CD4-positive, alpha-beta T cell treated with Interleukin-15 for 1 hour (primary cell): ENCODE measurements at places on chromosomes 1 and 21.
A peak's percentile ranks its signal among the peaks of the same experiment; 100 is the strongest.

DNA sequence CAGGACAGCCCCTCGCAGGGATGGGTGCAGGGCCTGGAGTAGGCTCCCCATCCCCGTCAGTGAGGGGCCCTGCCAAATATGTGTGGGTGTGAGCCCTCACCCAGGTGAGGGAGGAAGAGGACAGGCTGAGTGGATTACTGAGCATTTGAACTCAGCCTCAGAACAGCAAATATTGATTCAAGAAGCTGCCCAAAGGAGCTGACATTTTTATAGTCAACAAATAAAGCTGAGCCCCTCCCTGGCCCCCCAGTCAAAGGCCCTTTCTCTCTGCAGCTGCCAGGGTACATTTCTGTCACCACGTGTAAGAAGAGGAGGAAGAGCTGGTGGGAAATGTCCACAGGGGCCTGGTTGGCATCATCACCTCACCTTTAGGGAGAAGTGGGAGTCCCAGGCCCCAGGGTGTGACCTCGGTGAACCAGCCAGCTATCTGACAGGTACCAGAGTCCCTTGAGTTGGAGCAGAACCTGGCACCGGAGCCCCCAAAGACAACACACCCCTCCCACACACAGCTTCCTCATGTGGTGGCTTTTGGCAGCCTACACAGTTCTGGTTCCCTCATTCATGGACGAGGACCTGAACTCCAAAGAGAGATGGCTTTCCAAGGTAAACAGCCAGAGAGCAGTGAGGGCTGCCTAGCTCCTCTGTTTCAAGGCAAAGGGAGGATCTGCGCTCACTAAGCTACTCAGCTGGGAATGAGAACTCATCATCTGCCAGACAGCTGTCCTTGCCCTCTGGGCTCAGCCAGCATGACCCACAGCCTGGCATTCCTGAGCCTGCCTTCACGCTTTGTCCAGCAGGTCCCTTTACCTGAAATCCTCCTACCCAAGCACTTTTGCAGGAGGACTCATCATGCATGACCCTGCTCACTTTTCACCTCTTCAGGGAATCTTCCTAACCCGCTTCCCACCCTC, 43.0 kb upstream of the TENT5C start:
- no peak for DNase-seq

GRCh38 chr1:228837817-228838716, 102.8 kb downstream of the RHOU start:
- DNase-seq: peak; percentile 30

DNA sequence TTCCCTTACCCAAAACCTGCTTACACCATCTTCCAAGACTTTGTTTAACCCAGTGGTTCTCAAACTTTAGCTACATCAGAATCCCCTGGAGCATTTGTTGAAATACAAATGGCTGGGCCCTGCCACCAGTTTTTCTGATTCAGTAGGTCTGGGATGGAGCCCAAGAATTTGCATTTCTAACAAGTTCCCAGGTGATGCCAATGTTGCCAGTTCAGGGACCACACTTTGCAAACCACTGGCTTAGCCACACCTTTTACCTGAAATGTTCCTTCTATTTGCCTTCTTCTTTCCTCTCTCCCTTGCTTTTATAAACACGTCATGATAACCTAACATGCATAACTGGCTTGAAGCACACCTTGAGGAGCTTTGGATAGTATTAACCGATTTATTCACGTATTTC, 16.1 kb upstream of the FCAMR start:
- DNase-seq: no peak

- no peak for DNase-seq
Observed at GRCh38 chr1:150383631-150384324, 19.8 kb downstream of the RPRD2 start.

- DNase-seq: no peak
Observed at GRCh38 chr21:45318556-45319404, 31.1 kb upstream of the POFUT2 start.

DNA sequence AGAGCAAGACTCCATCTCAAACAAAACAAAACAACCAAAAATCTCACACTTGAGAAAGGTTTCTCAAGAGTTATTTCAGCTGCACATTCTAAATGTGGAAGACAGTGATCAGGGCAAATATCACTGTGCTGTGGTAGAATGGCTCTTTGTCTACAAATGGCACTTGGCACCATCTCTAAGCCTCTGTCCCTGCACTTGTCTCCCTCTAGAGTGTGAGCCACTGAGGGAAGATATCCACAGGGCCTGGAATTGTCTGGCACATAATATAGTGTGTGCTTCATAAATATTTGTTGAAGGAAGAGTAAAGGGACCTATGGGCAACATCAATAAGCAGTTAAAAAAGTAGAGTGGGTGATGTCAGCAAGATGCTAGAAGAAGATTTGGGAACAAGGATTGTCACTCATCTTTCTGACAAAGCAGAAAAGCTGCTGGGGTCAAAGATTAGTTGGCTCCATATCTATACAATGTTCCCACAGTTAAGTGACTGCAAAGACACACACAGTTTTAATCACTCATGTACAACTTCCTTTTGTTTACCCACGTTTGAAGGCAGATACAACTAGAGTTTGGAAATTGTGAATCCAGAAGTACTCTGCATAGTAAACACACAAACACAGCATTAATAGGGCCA, 19.1 kb downstream of the CD101 start:
- DNase-seq: no peak

DNA sequence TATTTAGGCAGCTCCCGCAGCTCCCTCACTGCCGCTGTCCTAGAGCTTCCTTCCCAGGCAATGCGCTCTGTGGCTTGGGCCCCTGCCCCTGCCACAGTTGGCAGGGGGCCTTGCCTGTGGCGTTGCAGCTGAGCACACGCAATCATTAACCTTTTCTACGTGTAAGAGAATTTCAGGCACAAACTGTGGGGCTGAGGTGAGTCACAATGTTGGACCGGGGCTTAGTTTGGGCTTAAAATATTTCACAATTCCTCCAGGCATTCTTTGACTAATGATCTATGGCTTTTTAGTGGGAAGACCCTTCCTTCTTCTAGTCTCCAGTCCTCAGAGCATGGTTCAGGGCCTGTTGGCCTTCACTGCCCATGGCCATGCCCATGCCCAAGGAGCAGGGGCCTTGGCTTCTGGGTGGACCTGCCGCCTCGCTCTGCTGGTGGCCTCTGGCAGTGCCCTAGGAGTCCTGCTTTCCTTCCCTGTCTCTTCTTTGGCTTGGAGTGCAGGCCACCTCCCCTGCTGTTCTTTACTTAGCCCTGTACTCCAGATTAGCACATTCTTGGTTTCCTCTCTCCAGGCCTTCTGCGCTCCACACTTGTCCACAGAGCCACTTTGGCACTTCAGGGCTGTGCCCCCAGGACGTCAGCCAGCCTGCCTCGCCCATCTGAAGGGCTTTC, 39.2 kb downstream of the MAPKAPK2 start:
- DNase-seq: no peak

DNA sequence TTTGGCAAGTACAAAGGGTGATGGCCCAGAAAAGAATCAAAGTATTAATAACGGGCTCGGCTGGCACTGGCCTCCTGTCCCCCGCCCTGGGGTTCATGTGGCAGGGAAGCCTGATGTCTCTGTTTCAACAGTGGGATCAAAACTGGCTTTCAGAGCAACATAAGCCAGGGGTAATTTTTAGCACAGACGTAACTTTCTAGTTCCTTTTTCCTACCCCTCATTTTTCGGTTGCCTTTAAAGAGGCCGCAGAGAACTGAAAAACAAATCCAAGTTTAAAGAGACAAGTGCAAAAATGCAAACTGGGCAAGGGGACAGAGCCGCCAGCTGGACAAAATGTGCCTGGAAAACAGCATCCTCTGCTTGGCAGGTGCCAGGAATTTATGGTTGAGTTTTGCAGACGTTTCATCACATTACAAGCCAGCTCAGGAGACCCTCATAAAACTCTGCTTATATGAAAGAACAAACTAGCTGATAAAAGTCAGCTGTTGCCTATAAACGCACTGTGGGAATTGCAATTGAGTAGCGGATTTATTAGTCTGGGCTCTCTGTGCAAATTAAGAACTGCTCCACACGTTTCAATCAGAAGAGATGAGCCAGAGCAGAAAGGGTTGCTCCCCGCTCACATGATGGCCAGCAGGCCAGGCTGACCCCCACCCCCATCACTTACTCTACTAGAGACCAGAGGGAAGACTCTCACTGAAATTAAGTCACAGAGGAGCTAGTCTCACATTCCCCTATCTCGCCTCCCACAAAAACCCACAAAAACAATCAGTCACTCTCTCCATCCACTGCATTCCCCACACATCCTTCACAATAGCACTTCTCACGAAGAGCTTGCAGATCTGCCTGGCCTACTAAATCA, 15.8 kb upstream of the CDCA8 start:
- DNase-seq: no peak

GRCh38 chr1:4083231-4084047, 183.4 kb upstream of the C1orf174 start:
- no peak for DNase-seq

- DNase-seq: no peak
Observed at GRCh38 chr1:206606867-206607266, 5.4 kb downstream of the EIF2D start.

- no peak for DNase-seq
Observed at GRCh38 chr21:42554251-42554961, 40.8 kb downstream of the SLC37A1 start.

GRCh38 chr1:38273196-38273804, 226.7 kb upstream of the POU3F1 start:
- DNase-seq: no peak

- DNase-seq: no peak
Observed at GRCh38 chr1:182159443-182159842, 97.9 kb upstream of the ZNF648 start.

DNA sequence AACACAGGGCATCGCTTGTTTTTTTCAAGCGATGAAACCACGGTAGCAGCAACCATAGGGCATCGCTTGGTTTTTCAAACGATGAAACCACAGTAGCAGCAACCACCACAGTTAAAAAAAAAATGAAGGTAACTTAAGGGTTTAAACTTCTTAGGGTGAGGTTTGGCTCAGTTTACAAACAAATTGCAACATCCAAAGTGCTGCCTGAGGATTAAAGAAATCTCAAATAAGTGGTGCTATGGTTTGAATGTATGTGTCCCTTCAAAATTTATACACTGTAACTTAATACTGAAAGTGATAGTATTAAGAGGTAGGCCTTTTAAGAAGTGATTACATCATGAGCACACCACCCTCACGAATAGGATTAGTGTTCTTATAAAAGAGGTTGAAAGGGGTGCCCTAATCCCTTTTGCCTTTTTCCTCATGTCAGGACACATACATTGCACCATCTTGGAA, 6.4 kb upstream of the GBP5 start:
- DNase-seq: no peak

DNA sequence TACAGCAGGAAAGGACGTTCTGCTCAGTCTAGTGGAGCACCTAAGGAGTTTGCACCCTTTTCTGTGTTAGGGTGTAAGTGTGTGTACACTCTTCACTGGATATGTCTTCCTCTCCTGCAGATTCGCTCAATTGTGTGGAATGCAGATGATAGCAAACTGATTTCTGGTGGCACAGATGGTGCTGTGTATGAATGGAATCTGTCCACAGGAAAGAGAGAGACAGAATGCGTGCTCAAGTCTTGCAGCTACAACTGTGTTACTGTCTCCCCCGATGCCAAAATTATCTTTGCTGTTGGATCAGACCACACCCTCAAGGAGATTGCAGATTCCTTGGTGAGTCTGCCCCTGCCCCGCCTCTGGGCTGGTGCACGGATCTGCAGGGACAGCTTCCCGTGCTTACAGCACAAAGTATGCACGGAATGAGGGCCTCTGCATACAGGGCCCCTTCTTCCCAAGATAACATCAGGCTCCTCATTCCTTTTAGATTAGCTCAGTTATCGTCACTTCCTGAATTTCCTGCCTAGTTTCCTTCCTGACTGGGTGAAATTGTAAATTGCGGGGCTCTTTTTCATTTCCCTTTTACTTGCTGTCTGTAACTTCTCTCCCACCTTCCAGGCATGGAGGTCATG, 34.6 kb downstream of the CFAP57 start:
- no peak for DNase-seq

GRCh38 chr21:45277101-45278045, 10.3 kb downstream of the POFUT2 start:
- DNase-seq: no peak

GRCh38 chr1:160981584-160982411, 27.2 kb upstream of the ITLN2 start:
- DNase-seq: no peak

GRCh38 chr21:42401154-42401553, 2.5 kb upstream of the UBASH3A start:
- DNase-seq: no peak

DNA sequence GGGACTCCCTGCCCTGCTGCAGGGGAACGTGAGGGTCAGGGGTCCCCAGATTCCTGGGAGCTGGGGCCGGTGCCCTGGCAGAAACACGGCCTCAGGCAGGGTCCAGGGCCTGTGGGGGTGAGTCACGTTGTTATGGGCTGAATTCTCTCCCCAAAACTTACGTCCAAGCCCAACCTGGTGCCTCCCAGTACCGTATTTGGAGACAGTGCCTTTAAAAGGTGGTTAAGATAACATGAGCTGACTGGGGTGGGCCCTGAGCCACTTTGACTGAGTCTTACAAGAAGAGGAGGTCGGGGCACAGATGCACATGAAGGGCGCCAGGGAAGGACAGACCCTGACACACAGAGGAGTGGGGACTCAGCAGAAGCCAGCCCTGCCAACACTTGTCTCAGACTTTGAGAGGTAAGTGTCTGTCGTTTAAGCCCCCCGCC, 99.9 kb downstream of the WDR4 start:
- no peak for DNase-seq

GRCh38 chr1:192512426-192513162, 63.0 kb upstream of the RGS1 start:
- DNase-seq: peak; percentile 21

DNA sequence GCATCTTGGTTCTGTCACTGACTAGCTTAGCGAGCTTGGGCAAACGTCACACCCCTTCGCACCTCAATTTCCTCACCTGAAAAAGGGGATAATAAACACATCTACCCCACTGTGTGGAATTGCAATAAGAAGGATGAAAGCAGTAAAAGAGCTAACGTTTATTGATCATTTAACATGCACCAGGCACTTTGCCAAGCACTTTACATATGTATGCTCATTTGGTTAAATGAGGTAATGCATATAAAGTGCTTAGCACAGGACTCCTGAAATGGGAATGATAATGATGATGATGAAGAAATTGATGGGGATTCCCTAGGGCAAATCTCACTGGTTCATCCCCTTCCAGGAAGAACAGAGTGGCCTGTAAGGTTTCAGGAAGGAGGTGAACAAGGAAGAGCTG, 4.8 kb downstream of the NKAIN1 start:
- DNase-seq: no peak

GRCh38 chr1:26122988-26123973, 11.7 kb downstream of the PDIK1L start:
- no peak for DNase-seq

DNA sequence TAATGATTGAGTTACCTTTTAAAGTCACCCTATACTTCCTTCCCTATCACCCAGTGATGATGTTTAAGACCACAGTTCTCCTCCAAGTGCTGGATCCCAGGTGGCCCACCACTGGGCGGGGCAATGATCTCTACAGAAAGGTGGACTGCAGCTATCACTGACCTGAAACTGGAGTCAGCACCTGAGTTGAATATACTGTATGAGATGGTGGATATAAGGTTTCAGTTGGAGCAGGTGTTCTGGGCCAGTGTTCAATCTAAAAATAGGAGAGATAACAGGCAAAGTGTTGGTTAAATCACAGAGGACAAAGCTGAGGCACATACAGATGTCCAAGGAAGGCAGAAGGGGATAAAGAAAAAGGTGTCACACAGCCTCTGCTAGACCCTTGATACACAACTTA, 96.6 kb downstream of the SIPA1L2 start:
- no peak for DNase-seq
